ENCODE measurements at places on chromosomes 3 and 15.
A peak's percentile ranks its signal among the peaks of the same experiment; 100 is the strongest.

GRCh38 chr15:74817370-74817737 is 4.7 kb downstream of the LMAN1L start:
- DNase-seq: no peak

- DNase-seq: no peak
These were observed 492.6 kb downstream of the LPP start for GRCh38 chr3:188646592-188646991.

DNA sequence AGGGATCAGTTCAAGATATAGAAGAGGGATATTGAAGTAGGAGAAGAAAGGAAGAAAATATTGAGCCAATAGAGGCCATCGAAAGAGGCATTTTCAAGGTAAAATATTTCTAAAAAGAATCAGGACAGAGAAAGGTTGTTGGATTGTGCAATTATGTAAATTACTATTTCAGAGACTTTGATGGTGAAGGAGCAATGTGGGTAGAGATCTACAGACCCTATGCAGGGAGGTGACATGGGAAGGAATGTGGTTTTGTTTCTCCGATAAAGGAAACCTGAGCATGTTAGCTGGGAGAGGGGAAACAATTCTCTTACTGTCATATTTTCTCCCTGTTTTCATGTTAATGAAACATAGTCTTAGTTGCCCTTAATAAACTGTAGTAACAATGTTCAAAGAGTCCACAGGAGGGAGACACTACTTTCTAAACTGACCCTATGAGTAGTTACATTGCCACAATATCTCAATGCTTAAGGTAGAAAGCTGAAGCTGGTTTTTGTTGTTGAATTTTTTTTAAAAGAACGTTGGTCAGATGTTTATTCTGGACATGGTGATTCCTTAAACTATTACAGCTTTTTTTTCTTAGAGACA is 133.3 kb downstream of the GRM7 start:
- no peak for DNase-seq

- no peak for DNase-seq
These were observed 21.5 kb downstream of the CYFIP1 start for GRCh38 chr15:22958487-22959280.

- DNase-seq: peak; percentile 74
These were observed at the start of gene MKRN2 for GRCh38 chr3:12556690-12557472. Gene MKRN2 (plus strand): TSS chr3:12557087. CDS start chr3:12557151, 64 bp downstream.

DNA sequence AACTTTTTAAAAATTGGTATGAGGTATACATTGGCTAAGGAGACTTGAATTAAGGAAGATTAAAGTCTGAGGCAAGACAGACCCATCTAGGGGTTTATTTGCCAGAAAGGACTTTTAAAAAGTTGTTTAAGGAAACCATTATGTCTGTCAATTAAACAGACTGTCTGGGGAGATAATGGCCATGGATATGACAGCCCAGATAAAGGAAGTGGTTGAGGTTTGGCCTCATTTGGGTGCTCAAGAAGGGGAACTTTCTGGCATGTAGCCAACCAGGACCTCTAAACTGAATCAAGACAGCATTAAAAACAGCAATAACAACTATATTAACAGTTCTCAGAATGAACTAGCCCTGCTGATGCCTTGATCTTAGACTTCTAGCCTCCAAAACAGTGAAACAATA is 9.9 kb upstream of the CD200R1L start:
- no peak for DNase-seq

GRCh38 chr3:195075199-195075940 is 195.6 kb downstream of the XXYLT1 start:
- DNase-seq: no peak

- DNase-seq: no peak
These were observed 368.2 kb upstream of the WNT5A start for GRCh38 chr3:55855311-55855710.

GRCh38 chr3:191198932-191199331 is at the start of gene OSTN:
Gene OSTN (plus strand): TSS chr3:191199241. CDS start chr3:191212533, 13,292 bp downstream.
- no peak for DNase-seq

DNA sequence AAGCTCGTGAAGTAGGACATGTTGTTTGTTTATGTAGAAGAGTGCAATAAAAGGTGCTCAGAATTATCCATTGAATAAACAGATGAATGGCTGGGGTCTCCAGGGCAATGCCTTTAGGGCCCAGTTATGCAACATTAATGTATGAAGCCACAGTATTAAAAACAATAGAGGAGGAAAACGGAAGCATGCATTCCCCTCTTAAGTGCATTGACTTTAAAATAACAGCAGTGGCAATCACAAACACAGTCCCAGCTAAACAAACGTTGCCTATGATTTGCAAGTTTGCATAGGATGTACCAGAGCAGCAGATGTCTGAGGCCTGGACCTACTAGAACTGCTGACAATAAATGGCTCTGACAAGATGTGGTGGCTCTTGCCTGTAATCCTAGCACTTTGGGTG is 60.6 kb upstream of the GCNT3 start:
- no peak for DNase-seq

DNA sequence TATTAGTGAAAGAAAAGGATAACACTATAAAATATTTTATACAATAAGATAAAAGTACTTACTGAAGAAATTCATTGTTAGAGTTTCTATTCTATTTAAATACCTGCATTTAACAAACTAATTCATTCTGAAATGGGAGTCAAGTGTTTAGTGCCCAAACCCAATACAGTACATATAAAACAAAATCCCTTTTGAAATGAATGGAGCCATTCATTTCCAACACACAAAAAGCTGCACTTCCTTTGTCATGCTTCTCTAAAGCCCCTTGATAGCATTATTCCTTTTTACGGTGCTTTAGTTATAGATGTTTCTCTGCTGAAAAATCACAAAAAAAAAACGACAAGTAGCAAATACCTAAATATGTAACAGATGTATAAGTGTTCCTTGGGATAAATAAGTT is 596.3 kb downstream of the ZIC1 start:
- DNase-seq: no peak

GRCh38 chr3:191141728-191142127 is 57.3 kb upstream of the OSTN start:
- DNase-seq: no peak

DNA sequence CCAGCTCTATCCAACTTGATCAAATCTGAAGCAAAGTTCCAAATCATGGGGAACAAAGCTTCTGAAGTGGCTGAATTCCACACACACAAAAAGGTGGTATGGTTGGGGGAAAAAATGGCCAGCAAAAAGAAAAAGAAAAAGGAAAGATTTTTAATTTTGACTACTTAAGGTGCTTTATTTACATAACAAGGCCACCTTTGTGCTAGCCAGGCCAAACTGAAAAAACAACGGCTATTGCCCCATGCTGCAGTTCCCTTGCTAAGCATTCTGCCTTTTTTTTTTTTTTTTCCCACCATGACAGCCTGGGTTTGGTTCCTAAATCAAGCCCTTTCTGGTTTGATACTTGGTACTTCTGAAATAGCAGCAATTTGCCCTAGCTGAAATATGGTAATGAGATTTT is 66.5 kb upstream of the DAZL start:
- DNase-seq: no peak

- no peak for DNase-seq
These were observed 65.7 kb upstream of the CMTM7 start for GRCh38 chr3:32325927-32326326.

GRCh38 chr3:115228266-115228665 is 81.2 kb upstream of the ZBTB20 start:
- no peak for DNase-seq

DNA sequence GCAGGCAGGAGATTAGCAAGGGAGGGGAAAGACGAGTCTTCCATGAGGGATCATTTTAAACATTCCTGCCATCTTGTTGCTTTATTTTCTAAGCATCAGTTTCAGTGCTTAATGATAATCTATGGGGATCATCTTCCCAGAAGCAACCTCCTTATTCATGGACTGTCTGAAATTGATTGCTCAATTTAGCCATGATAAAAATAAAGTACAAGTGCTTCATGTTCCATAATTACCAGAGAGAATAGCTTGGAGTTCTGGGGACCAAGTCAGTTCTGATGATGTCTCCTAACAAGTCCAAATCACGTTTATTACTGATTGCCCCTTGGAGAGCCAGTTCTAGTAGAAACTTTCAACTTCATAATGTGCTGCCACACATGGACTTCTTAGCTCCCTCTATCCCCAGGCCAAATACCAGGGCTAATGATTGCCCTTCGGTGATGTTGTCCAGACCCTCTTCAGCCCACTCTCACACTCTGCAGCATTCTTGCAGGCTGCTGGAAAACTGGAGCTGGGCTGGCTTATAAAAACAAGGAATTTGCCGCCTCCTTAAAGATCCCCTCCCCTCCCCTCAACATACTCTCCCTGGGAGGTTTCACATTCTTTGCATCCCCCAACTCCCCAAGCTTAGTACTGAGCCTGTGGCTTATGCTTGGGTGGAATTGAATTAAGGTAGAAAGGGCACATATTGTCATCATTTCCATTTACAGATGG is 222.1 kb upstream of the ADAMTS9 start:
- no peak for DNase-seq
